Hematopoietic multipotent progenitor cell (in vitro differentiated cells): ENCODE measurements at places on chromosomes 2 and 18.

- DNase-seq, result no peak
Observed at GRCh38 chr18:64519201-64519600, 370.3 kb upstream of the LINC00305 start.

DNA sequence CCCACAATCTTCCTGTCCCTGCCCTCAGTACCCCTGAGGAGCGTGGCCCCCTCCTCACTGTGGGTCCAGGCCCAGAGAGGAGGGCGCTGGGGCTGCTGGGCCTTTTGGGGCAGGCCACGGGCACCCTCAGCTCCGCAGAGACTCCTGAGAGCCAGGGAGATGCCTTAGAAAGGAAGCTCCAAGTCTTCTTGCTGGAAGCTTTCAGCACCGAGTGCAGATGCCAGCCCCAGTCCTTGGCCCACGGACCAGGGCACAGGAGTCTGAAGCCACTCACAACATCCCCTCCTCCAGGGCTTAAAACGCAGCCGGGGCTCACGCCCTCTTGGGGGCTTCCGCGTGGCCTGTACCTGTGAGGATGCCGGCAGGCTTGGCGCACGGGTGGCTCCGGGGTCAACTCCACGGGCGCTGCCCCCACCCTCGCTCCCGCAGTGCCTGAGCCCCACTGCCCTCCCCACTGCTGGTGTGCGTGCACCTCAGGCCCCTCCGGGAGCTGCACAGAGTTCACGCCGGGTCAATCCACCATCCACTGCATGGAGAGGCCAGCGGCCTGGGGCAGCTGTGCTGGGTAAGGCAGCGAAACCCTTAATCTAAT, 72.1 kb upstream of the CTDP1 start:
- no peak for DNase-seq

- no peak for DNase-seq
Observed at GRCh38 chr2:199189229-199189628, 268.5 kb downstream of the SATB2 start.

- no peak for DNase-seq
Observed at GRCh38 chr18:22567794-22568193, 150.1 kb upstream of the CTAGE1 start.

DNA sequence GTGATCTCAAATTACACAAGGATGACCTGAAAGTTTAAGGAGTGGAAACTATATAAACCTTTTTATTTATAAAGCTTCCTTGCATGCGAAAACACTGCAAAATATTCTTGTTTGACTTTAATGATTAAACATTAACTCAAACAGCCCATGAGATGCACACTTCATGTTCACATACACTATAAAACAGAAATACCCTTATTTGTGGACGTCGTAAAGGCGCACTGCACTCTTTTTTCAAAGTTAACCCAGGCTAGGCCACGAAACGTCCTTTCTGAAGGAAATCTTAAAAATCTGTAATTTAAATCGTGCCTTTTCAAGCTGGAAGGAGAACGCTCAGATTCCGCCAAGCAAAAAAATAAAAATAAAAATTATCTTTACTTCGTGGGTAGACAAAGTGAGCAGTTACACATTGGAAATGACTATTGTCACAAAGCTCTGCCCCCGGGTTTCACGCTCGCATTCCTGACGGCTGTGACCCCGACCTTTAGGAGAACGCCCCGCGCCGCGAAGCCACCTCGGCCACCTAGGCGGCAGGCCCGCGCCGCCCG, 728 bp downstream of the FAM168B start:
- peak; percentile 11 for DNase-seq

GRCh38 chr2:86193901-86194567, 1.2 kb downstream of the IMMT start:
- DNase-seq, result no peak

DNA sequence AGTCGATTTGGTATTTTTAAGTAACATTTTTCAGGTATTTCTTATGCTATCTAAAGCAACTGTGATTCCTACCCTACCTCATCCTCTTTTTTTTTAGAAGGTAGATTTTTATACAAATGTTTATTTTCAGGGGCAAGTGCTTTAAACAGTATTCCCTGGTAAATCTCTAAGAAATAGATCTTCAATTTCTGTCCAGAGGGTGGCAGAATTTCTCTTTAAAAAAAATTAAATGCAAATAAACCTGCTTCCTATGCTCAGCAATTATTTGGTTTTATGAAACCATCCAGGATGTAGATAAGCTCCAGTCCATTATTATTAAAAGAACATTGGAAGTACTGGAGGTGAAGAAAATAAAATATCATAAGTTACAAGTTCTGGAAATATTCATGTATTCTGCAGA, 191.9 kb downstream of the MYO3B start:
- peak; percentile 66 for DNase-seq
